ENCODE measurements at places on chromosomes 13 and 19. TPM values are rescaled to one million over a fixed set of nuclear protein-coding genes. Genes with fewer than 3 reads are reported as not detected.

The GGACT gene
- total RNA-seq = 3.5 TPM

The GAPDHS gene
- total RNA-seq = not detected

The SLC7A1 gene
- total RNA-seq = 23.1 TPM

The C19orf67 gene
- not detected for total RNA-seq

The PABPC3 gene
- 0.10 TPM for total RNA-seq

The PTGIR gene
- 2.5 TPM for total RNA-seq

The DDA1 gene
- 35.5 TPM for total RNA-seq

The GNG7 gene
- total RNA-seq = 160 TPM

The ZNF208 gene
- total RNA-seq = 11.4 TPM

The TMEM221 gene
- not detected for total RNA-seq

The PRRG2 gene
- 3.0 TPM for total RNA-seq

The PAK4 gene
- total RNA-seq = 13.6 TPM

The CD33 gene
- not detected for total RNA-seq

The KIR3DL2 gene
- total RNA-seq = not detected

The TUBB4A gene
- total RNA-seq = 21.9 TPM

The ZNF253 gene
- 28.6 TPM for total RNA-seq

The RNASEH2A gene
- 16.9 TPM for total RNA-seq

The GAS6 gene
- 0.66 TPM for total RNA-seq

The SHISA7 gene
- total RNA-seq = not detected

The ARHGEF18 gene
- 94.9 TPM for total RNA-seq

The LILRB1 gene
- 138 TPM for total RNA-seq

The SLC8A2 gene
- total RNA-seq = not detected

The MBD3L2 gene
- not detected for total RNA-seq

The DHPS gene
- 187 TPM for total RNA-seq

The LILRB4 gene
- total RNA-seq = 0.61 TPM

The MEF2B gene
- 4.1 TPM for total RNA-seq

The NCLN gene
- total RNA-seq = 55.0 TPM
